ENCODE measurements at places on chromosomes 1 and 21.

- DNase-seq: no peak
Observed at GRCh38 chr1:221045842-221046831, 166.9 kb downstream of the HLX start.

DNA sequence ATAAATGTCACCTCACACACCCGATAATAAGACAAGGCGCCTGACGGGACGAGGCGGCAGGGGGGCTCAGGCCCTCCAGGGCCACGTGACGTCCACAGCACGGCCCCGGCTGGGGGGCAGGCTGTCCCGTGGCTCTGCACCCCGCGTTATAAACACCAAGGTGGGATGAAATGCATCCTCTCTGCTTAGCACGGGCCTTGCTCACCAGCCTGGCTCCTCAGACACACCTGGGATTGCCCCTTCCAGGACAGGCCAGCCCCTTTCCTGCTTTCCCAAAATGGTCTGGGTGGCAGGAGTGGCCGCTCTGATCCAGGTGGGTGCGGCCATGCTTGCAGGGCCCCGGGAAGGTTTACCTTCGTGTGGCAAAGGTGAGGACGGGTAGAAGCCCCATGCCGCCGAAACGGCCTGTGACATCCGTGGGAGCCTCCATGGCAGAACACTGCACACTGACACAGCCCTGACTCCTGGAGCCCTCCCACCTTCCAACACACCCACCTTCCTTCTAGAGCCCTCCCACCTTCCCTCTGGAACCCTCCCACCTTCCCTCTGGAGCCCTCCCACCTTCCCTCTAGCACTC is 35.9 kb downstream of the SLC19A1 start:
- no peak for DNase-seq

GRCh38 chr1:210232511-210233215 is at the start of gene SERTAD4:
Gene SERTAD4 (plus strand): TSS chr1:210232796. CDS start chr1:210237961, 5,165 bp downstream.
- no peak for DNase-seq

DNA sequence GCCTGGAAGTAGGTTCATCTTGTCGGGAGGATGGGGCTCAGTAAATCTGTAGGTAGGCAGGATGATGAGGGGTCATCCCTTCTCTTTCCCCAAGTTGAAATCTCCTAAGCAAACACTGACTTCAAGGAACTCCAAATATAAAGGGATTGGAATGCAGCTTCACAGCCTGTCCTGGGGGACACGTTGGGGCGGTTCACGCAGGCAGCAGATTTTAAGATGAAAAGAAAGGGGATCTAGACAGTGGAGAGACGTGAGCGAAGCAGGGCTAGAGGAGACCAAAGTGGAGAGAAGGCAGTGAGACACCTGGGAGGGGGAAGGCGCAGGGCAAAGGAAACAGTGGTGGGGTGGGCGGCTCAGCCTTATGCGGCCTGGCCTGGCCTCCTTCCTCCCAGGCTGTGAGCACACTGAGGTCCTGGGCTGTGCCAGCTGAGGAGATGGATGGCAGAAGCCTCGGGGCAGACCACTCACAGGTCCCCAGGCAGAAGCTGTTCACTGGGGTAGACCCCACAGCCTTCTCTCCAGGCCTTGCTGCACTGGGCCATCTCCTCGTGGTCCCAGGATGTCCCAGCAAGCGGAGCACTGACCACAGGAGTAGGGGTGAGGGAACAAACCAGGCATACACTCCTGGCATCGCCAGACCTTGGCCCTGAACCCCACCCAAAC is 51.7 kb downstream of the TOR1AIP2 start:
- no peak for DNase-seq

GRCh38 chr1:151775894-151776664 is 12.8 kb upstream of the MRPL9 start:
- no peak for DNase-seq

GRCh38 chr1:55706397-55706796 is 491.2 kb upstream of the USP24 start:
- DNase-seq: no peak

- no peak for DNase-seq
Observed at GRCh38 chr1:84892705-84893618, at the start of gene LPAR3. Gene LPAR3 (minus strand): TSS chr1:84893206. CDS start chr1:84866120, 27,086 bp downstream.

DNA sequence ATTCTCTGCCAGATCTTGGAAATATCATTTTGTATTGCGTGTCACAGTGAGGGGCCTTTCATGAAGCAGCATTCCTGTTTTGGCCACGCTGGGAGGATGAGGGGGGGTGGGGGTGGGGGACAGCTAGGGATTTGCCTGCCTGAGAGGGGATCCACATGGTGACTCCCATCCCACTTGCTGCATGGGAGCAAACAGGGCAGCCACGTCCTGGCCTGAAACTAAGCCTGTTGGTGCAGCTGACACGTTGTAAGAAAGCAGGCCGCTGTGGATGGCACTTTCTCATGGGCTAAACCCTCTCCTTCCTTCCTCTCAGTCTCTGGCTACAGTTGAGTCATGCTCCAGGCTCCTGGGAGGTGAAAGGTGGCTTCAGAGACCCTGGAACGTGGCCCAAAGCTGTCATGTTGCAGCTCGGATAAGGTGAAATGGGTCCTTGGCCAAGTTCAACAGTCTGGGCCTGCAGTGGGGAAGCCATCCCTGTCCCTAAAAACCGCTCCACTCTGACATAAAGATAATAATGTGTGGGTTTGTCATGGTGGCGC is 346.7 kb upstream of the VAMP3 start:
- no peak for DNase-seq

DNA sequence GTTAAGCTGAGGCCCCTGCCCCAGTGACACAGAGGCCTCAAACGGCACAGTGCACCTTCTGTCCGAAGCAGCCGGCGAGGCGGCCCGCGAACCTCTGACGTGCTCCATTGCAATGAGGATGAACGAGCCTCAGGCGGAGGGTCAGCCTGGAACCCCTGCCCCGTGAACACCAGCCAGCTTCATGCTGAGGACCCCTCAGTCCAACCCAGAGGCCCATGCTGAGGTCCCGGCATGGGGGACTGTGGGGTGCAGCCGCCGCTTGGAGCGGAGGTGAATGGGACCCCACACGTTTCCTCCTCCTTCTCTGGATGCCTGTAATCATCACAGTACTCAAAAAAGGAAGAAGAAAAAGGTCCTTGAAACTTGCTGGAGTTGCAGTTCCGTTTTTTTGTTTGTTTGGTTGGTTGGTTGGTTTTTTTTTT is 62.1 kb downstream of the PRKCZ start:
- no peak for DNase-seq

Measured in CD4-positive, alpha-beta T cell treated with Interleukin-6 at 100 ng/mL for 8 hours (primary cell).